Right cardiac atrium (tissue), 5 donors: ENCODE measurements at places on chromosomes 16 and 17. TPM values are rescaled to one million over a fixed set of nuclear protein-coding genes. Genes with fewer than 3 reads are reported as not detected.

The AANAT gene
- not detected for total RNA-seq

The CES3 gene
- 0.88 TPM for total RNA-seq

The OR3A3 gene
- total RNA-seq, result not detected

The TP53TG3 gene
- total RNA-seq, result not detected

The G6PC1 gene
- not detected for total RNA-seq

DNA sequence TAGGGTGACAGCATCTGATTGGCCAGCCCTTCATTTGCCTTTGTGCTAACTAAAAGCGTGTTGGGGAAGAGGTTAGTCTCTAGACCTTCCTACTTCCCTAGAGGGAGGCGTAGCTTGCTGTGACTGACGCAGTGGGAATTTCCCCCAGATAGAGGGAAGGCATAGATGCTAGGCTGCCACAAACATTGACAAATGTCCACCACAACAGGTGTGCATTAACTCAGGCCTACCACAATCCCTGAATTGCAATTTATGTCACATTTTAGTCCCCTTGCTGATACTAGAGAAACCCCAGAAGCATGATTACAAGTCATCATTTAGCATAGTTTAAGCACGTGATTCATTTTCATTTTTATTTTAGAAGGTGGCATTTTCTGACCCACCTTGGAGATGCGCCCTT is 76.3 kb upstream of the WSB1 start:
- DNase-seq, result no peak

DNA sequence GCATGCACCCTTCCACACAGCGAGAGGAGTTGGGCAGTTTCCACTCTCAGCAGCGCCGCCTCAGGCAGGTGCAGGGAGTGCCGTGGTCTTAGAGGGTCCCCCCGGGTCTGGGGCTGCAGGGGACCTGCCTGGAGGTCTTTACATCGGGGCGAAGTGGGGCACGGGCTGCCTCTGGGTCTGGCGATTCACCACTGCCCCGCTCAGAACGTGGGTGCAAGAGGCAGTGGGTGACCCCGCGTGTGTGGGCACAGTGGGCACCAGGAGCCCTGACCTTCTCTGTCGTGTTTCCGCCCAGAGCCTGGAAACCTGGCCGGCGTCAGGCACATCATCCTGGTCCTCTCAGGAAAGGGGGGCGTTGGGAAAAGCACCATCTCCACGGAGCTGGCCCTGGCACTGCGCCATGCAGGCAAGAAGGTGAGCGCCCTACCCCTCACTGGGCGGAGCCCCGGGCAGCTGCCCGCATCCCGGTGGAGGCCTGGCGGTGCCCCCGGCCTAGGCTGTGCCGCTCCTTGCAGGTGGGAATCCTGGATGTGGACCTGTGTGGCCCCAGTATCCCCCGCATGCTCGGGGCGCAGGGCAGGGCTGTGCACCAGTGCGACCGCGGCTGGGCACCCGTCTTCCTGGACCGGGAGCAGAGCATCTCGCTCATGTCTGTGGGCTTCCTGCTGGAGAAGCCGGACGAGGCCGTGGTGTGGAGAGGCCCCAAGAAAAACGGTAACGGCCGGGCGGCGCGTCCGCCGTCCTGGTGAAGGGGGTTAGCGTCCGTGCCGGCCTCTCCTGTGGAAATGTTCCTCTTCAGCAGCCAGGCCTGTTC is 3.7 kb downstream of the NUBP2 start:
- DNase-seq, result peak; percentile 30

DNA sequence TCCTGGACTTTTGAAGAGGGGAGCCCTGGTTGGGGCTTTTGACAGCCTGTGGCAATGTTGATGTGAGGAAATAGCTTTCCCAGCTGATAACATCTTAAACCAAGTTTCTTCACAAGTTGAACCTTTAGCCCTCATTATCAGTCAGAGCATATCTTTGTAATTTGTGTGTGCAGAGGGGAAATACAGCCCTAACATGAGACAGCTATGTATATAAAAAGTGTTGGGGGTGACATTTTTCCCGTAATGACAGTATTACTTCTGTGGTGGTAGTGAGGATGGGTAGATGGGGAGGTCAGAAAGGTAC is 221.1 kb downstream of the FTO start:
- no peak for DNase-seq

DNA sequence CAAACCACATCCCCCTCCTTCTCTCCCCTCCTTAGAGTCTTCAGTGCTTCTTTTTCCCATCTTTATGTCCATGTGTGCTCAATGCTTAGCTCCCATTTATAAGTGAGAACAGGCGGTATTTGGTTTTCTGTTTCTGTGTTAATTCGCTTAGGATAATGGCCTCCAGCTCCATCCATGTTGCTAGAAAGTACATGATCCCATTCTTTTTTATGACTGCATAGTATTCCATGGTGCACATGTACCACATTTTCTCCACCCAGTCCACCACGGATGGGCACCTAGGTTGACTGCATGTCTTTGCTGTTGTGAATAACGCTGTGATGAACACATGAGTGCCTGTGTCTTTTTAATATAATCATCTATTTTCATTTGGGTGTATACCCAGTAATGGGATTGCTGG is 44.3 kb downstream of the SLC39A11 start:
- DNase-seq, result no peak

DNA sequence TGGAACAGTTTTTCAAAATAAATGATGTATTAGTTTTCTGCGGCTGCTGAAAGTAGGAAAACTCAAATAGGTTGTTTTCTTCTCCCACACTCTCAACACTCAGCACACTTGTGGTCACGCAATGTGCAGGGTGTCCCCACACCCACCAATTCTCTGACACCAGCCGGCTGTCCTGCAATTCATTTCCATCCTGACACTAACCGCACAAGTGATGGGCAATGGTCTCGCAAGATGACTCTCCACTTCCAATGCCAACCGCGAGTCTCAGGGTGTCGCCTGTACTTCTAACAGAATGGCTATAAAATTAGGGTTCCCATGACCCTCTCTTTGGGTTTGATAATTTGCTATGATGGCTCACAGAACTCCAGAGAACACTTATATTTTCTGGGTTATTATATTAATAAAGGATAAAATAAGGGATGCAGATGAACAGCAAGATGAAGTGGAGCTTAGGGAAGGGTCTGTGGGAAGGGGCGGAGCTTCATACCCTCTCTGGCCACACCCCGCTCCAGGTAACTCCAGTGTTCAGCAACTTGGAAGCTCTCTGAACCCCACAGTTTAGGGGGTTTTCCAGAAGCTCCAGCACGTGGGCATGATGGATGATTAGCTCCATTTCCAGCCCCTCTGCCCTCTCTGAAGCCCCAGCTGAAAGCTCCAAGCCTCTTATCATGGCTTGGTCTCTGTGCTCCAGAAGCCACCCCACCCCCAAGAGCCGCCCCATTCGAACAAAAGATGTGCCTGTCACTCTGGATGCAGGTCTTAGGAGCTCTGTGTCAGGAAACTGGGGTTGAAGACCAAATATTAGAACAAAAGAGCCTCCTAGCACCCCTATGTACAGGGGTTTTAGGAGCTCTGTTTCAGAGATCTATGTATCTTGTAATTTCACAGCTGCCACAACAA is 19.8 kb downstream of the TAF1C start:
- DNase-seq, result no peak

GRCh38 chr17:67696347-67696746 is 21.4 kb upstream of the NOL11 start:
- no peak for DNase-seq

DNA sequence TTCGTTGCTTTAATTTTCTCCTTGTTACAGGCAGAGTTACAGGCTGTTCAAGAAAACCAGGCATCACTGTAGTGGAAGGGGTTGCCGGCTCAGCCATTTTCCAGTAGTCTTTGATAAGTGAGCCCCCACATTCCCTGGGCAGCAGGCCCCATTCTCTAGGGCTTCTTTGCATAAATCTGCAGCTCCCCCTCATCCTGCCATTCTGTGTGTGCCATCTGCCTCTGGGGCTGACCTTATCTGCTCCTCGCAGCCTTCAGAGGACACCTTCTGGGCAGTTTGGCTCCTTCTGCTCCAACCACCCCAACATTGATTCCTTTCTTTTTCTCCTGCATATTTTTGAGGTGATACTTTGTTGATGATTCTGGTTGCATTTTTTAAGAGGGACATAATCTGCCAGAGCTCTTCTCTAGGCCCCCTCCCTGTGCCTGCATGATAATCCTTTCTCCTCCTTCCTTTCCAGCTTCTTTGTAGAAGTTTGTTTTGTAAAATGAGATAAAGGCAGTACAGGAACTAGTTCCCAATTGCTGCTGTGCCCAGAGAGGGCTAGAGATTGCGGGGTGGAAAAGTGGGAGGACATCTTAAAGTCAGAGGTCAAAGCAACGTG is 17.1 kb downstream of the RND2 start:
- no peak for DNase-seq

- peak; percentile 35 for DNase-seq
Observed at GRCh38 chr16:11032922-11033291, 88.5 kb downstream of the CLEC16A start.

GRCh38 chr17:28100251-28100650 is 57.8 kb downstream of the NLK start:
- DNase-seq, result no peak

DNA sequence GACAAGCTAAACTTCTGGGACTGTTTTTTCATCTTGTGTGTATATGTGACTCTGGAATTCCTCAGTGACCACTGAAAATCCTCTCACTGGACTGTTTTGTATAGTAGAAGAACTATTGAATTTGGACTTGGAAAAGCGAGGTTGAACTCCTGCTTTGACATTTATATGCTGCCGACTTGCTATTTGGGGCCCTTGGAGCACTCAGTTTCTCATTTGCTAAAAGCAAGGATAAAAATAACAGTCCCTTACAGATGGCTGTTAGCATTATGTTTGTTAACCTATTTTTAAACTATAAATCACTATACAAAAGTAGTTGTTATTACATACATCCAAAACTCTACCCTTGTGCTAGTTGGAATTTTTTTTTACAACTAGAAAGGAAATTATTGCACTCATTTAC is 9.0 kb downstream of the VMP1 start:
- no peak for DNase-seq

DNA sequence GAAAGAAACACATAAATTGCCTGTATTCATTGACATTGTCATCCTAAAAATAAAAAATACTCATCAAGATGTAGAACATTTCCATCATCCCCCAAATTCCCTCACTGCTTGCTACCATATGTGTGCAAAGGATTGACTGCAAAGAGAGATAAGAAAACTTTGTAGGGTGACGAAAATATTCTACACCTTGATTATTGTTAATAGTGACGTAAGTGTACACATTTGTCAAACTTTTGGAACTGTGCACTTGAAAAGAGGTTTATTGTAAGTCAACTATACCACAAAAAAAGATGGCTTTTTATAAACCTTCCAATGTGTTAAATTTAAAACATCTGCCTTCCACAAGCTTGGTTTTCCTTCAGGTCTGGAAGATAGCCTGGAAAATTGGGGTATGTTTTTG is 359.5 kb downstream of the CDH8 start:
- DNase-seq, result no peak

GRCh38 chr16:15599303-15600070 is 43.5 kb downstream of the MARF1 start:
- no peak for DNase-seq

- no peak for DNase-seq
Observed at GRCh38 chr17:17952691-17953090, 19.5 kb downstream of the TOM1L2 start.

- no peak for DNase-seq
Observed at GRCh38 chr17:44751331-44751730, 7.5 kb upstream of the ADAM11 start.

GRCh38 chr16:84595052-84595481 is 22.8 kb downstream of the COTL1 start:
- no peak for DNase-seq

DNA sequence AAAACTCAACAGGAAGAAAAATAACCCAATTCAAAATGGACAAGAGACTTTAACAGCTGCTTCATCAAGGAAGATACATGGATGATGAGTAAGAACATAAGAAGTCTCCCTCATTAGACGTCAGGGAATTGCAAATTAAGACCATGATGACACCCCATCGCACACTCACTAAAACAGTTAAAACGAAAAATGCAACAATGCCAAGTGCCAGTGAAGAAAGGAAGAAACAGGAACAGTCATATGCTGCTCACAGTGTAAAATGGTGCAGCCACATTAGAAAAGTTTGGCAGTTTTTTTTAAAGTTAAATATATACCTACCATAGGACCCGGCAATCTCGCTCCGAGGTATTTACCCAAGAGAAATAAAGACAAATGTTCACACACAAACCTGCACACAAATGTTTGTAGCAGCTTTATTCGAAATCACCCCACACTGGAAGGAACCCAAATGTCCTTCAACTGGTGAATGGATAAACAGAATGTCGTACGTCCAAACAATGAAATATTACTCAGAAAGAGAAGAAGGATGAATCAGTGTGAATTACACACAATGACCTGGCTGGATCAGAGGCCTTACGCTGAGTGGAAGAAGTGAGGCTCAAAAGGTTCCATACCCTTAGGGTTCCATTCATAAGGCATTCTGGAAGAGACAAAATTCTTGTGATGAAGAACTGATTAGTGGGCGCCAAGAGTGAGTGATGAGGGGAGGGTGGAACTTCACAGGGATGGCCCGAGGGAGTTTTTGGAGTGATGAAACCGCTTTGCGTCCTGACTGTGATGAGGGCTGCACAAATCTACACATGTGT is 110.3 kb downstream of the C16orf95 start:
- DNase-seq, result no peak

DNA sequence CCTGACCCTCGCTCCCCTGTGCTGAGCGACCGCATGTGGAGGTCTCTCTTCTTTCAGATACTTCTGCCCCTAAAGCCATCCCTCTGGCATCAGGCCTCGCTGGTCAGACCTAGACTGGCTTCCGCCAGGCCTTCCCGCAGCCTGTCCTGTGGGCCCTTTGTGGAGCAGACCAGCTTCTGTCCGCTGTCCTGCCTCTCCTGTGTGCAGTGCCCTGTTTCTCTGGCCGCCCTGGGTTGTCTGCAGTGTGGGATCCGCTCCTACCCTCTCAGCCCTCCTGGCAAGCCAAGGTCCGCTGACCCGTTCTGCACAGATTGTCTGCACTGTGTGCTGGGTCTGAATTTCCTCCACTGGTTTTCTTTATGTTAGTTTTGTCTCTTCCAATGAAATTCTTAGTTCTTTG is 21.5 kb upstream of the MC1R start:
- DNase-seq, result no peak

GRCh38 chr16:695355-696089 is 5.3 kb upstream of the WDR24 start:
- DNase-seq, result no peak

DNA sequence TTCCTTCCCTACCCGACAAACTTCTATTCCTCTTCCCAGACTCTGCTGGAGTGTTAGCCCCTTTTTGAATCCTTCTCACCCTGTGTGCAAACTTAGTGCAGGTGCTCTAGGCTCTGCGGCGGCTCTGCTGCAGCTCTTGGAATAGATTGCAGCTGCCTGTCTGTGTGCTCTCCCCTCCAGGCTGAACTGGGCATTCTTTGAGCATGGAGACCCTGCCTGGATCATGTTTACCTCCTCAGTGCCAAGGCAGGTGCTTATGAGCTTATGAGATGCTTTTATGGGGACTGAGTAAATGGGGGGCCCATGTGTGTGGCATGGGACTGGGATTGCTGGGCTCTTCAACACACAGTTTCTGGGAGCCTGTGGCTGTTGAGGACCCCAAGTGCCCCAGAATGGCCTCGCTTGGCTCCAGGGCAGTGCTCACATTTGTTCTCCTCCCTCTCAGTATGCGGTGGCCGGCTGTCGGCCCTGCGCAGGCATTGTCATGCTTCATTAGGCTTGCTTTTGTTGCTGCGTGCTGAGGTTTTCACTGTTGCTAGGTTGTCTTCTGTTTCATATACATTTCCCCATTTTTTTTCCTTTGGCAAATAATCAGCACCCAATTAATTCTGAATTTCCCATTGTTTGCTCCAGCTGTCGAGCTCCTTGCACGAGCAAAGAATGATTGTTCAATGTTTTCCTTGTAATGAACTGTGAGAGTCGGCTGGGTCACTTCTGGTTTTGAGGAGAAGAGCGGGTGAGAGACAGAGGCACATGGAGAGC is 185.5 kb upstream of the NLRP1 start:
- DNase-seq, result no peak
